ENCODE measurements at places on chromosomes 3 and 15.
A peak's percentile ranks its signal among the peaks of the same experiment; 100 is the strongest.

DNA sequence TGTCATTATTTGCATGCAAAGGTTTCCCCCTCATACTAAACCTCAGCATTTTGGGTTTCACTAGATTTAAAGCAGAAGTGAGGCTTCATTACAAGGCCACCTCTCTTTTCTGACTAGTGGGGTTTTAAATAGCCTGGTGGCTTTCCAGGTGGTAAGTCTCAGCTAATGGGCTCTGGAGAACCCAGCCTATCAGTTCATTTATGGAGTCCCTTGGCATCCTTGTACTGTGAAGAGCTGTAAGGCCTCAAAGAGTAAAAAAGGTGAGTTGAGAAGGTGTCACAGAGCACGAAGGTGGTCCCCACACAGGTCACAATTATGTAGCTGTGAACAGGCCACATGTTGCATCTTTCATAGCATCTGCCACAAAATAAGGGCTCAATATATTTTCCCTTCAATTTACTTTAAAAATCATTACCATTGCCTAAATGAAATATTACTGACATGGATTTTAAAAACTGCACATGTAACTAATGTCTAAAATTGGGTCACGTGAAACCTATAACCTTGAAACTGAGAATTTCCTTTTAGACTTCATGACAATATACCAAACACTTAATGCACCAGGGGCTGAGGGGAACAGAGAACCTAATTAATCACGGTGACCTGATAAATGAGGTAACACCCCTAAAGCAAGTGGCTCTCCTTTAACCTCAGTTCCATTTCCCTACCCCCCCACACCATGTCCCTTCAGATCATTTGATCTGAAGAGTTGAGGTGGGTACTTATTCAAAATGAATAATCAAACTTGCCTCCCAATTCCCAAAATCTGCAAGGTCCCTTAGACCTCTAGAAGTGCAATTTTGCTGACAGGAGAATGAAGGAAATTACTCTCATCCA lies 1.3 kb downstream of the NGLY1 start:
- DNase-seq = no peak

DNA sequence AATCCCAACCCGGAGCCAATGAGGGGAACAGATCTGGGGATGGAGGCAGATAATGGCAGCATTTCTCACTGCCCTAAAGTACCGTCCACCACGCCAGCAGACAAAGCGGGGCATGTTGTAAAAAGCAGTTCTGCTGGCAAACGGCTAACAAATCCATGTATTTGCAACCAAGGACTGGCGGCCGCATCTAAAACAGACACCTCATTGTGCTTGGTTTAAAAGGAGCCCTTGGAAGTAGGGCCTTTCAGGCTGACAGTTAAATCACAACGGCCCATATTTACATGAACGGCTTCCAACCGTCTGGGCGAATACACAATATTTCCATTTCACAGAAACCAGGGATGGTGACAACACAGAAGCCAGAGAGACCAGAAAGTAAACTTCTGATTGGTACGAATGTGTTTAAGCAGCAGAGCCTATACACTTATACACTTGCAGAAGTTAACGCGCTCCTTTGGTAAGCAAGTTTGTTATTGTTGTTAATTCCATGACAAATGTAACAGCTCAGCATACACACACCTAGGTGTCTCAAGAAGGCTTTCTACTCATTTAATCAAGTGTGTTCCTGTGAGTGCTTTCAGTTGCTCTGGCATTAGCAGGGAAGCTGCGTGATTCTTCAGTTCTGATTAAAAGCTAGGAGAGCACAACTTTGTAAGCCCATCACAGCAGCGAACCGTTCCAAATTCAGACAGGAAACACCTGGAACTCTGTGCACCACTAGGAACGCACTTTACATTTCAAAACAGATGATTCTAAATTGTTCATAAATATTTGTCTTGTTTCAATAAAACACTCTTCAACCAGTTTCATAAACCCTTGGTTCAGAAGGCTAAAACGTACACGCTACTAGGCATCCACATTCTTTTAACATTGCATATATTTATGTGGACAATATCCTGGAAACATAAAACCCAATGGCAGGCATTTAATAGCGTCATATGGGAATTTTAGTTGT lies 112.9 kb downstream of the PDZRN3 start:
- no peak for DNase-seq

DNA sequence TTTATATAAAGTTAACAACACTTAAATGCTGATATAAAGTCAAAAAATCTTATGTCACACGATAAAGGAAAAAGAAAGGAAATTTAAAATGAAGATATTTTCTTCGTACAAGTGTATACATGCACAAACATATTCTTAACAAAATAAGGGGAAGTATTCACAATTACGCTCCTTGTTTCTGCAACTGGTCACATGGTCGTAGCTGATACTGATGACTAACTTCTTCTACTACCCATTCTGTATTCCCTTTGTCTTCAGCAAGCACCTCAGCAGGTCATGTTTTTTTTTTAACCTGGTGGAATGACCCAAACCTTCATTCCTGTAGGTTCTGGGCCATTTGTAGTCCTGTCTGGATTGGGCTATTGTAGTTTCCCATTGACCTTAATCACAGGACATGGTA lies 30.0 kb upstream of the CMTM8 start:
- no peak for DNase-seq

GRCh38 chr3:64342940-64343688 lies 117.8 kb upstream of the PRICKLE2 start:
- DNase-seq = no peak

GRCh38 chr3:183762304-183762703 lies 63.1 kb downstream of the MAP6D1 start:
- DNase-seq = no peak

GRCh38 chr15:56783156-56783856 lies 50.0 kb upstream of the ZNF280D start:
- no peak for DNase-seq

GRCh38 chr3:136819392-136819730 lies 435 bp downstream of the SLC35G2 start:
- no peak for DNase-seq

- no peak for DNase-seq
Observed at GRCh38 chr15:80252121-80252518, at the start of gene CTXND1. Gene CTXND1, minus strand, starts transcription at chr15:80252213. Its CDS starts 50,264 bp downstream, at chr15:80201949.

GRCh38 chr3:114144909-114145688 lies 33.8 kb downstream of the DRD3 start:
- no peak for DNase-seq

DNA sequence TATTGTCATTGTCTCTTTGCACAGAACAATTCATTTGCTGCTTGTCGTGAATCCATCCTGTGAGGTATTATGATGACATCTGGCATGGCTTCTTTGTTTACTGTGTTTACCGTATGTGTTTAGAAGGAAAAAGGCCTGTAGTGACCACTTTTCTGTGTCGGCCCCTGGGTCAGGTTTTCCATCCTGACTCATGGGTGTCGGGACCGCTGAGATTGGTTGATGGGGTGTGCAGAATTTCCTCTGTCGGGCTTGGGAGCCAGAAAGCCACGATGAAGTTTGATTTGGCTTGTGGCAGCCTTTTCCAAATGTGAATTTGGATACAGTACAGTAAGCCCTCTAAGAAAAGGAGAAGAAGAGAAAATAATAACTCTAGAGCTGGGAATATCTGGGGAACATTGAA lies 113.5 kb downstream of the FNDC3B start:
- DNase-seq = no peak

DNA sequence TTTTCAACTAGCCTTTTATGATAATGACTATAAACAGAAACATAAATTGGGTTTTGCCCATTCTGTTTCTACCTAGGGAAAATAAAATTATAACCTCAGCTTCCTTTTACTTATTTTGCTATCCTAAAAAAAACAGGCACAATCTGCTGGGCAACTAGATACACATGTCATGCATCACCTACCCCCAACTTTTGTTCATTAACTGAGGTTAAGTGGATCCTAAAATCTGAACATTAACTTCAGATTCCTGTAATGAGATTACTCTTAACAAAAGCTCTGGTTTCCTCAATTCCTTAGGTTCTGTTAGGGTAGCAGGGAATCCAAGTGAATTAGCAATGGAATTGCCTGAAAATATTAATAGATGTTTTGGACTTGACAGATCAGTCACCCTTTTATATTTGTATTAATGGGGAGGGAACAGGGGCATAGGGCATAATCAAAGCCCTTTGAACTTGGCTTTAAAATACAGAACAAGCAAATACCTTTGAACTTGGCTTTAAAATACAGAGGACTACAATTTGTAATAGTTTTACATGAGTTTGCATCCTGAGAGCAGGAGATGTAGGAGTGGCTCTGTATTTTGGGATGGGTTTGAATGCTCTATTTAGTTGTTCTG lies 106.6 kb downstream of the FEZF2 start:
- no peak for DNase-seq

GRCh38 chr3:16686679-16687078 lies 81.5 kb upstream of the DAZL start:
- no peak for DNase-seq

DNA sequence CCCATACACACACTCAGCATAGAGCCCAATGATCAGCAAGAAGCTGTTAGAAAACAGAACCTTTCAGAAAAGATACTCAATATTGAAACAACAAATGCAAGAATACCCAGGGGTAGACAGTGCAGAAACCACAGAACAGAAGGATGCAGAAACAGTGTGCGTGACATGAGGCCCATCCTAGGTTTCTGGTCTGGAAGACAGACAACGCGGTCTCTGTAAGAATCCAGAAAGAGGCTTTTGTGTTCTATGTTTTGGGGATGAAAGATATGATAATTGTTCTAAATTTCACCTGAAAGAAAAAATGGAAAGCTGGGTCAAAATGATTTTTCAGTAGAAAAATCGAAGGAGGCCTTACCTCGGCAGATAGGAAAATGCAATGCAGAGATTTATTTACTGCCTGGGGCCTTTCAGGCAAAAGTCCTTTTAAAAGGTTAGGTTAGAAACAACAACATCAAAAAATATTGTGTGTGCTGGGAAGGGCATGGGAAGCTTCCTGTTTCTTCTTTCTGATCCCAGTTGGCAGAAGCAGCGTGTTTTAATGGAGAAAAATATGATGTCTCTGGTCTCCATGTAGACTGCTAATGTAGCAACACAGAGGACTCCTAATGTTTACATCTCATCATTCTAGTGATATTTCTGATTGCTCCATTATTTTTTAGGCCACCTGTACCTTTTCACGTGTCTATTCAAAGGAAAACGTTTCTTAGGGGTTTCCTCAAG lies 17.0 kb downstream of the SYNM start:
- DNase-seq = no peak

DNA sequence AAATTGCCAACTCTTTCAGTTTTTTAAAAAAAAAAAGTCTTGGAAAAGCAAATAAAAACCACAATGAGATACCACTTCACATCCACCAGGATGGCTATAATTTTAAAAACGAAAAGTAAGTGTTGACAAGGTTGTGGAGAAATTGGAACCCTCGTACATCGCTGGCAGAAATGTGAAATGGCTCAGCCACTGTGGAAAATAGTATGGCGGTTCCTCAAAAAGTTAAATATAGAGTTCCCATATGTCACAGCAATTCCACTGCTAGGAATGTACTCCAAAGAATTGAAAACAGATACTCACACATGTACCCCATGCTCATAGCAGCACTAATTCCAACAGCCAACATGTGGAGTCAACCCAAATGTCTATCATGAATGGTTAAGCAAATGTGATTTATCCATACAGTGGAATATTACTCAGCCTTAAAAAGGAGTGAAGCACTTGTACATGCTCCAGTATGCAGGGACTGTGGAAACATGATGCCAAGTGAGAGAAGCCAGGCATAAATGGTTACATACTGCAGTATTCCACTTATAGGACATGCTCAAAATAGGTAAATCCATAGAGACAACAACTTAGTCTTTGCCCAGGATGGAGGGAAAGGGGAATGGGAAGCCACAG lies 73.8 kb upstream of the PCSK6 start:
- no peak for DNase-seq

DNA sequence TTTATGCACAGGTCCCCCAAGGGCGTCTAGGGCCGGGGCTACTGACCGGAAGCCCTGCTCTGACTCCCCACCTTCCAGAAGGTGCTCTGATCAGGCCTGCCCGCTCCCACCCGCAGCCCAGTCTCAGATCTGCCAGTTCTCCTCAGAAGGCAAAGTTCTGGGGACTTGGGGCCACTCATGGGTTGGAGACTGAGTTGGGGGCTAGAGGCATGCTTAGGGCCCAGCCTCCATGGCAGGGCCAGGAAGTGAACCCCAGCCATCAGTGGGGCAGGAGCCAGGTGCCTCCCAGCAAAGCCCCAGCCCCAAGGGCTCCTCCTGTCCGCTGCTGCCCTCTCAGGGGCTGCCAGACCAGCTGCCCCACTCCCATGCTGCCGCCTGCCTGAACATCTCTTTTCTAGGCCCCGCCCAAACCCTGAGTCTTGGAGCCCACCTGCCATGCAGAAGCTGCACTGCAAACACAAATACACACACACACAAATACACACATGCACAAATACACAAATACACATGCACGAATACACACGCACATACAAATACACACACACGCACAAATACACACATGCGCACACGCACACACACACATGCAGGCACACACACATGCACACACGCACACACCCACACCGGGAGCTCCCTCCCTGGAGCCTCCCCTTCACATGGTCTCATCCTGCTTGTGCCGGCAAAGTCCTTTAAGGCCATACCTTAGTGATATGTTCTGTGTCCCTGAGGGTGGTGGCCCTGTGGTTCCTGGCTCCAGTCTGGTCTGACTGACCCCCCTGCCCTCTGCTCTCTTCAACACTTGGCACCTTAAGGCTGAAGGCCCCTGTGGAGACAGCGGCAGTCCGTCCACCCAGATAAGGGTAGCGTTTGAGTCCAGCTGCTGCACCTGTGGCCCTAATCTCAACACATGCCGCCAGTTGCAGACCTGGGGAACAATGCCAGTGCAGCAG lies 59.2 kb upstream of the KLF13 start:
- DNase-seq = peak; percentile 59

GRCh38 chr3:46846624-46847542 lies 16.4 kb downstream of the MYL3 start:
- DNase-seq = peak; percentile 60

DNA sequence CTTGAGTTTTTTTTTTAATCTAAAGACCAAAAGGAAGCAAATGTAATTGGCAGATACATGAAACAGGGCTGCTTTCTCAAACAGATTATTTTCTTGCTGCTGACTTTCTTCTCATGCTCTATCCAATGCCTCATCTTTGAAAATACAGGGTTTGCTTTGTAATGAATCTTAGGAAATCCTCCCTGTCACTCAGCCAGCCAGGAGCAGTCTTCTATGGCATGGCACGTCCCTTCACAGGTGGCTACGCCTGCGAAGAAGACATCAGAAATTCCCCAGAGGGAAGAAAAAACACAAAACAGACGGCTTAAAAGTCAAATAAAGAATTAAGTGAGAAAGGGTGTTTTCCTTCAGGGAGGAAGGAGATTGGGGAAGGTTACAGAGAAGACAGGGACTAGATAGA lies 242.5 kb downstream of the IGSF11 start:
- DNase-seq = no peak

- no peak for DNase-seq
Observed at GRCh38 chr3:31934866-31935265, 46.2 kb downstream of the OSBPL10 start.

- no peak for DNase-seq
Observed at GRCh38 chr15:81939604-81940440, 106.0 kb downstream of the MEX3B start.

DNA sequence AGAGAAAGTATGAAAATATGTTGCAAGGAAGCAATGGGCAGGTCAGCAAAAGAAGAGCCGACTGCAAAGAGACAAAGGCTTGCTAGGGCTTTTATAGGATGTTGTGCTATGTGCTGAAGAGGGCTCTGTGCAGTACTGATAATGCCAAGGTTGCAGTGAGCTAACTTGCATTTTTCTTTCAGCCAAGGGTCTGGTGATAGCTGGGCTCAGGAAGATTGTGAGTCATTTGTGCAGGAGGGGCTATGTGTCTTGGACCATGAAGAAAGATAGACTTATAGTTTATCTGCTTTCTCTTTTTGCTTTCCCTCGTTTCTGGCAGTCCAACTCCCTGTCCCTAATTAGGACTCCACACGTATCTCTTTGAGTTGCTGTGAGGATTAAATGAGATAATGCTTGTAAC lies 64.5 kb upstream of the LRIG1 start:
- DNase-seq = no peak

Data from activated CD8-positive, alpha-beta memory T cell treated with anti-CD3 and anti-CD28 coated beads for 24 hours (primary cell).